ENCODE measurements at places on chromosomes 12 and 14.

- DNase-seq = peak; percentile 5
These were observed 251.6 kb downstream of the SLC15A4 start for GRCh38 chr12:128571906-128572810.

GRCh38 chr12:6832125-6832524 lies 3.9 kb downstream of the P3H3 start:
- no peak for DNase-seq

- no peak for DNase-seq
These were observed 32.4 kb downstream of the C14orf132 start for GRCh38 chr14:96071561-96071960.

- DNase-seq = no peak
These were observed 155.7 kb upstream of the PDZRN4 start for GRCh38 chr12:41032386-41032785.

DNA sequence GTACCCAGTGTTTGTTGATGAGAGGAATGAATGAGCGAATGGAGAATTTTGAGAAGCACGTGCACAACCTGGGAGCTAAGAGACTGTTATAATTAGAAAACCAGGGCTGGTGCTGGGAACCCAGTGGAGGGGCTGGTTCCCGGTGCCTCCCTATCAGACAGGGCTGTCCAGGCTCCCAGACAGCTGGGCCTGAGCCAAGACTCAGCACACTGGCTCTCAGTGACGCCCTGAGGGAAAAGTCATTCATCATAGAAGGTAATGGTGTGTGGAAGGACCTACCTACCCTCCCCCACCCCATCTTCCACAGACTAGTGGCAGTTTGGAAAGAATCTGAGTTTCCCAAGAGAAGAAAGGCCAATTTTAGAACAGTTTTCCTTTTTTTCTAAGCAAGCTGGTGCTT lies 34.7 kb downstream of the KCNA5 start:
- DNase-seq = no peak

DNA sequence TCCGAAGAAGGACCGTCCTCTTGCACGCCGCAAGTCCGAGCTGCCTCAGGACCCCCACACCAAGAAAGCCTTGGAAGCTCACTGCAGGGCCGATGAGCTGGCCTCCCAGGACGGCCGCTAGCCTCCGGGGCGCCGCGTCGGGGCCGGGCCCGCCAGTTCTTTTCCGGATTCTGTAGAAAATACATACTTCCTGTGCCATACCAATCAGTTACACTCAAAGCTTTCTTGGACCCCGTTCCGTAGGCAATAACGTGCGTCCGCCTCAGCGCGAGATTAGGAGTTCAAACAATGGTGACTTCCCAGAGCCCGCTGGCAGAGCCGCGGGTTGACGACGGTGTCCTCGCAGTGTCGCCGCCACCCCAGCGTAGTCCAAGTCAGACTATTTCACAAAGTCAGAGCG lies 39.2 kb upstream of the DYNC1H1 start:
- DNase-seq = no peak

DNA sequence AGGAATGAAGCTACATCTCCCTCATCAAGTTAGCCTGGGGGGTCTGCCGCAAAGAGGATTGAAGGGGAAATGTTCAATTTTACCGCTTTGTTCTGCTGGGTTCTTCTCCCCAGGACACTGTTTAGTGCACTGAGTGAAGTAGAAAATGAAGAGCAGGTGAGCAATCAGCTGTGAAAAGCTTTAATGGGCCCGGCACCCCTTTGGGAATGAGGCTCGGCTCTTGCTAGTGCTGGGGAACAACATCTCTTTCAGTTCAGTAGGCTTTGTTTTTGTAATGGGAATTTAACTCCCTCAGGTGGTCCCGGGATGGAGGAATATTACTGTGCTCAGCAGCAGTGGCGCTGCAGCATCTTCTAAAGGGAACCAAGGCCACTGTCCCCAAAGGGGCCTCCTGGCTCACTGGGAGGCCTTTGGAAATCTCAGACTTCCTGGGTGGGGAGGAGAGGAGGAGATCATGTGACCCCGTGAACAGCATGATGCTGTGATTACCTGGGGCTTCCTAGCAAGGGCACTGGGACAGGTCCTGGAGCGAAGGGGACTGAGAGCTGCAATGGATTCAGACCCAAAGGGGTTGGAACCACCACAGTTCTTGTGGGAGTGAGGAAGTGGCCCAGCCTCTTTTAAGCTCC lies 85.2 kb upstream of the MAX start:
- no peak for DNase-seq

DNA sequence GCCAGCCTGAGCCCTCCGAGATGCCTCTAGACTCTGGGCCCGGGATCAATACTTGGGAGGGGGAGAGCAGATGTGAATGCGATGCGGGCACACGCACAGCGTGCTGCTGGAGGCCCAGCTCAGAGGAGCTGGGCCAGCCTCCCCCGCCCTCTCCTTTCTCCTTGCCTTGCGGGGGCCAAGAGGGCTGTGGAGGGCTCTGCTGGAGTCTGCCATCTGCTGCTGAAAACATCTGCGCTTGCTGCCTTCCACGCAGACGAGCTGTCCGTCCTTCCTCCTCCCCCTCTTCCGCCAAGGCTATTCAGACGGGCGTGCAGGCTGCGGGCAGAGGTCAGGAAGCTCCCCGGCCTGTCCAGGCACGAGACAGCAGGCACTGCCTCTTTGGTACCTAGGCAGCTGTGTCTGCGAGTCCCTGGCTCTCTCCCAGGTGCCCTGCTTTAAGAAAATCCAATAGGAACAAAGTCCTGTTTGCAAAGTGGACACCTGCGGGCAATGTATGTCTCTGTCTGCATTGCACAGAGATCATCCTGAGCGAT lies 75.2 kb downstream of the SPRING1 start:
- no peak for DNase-seq

DNA sequence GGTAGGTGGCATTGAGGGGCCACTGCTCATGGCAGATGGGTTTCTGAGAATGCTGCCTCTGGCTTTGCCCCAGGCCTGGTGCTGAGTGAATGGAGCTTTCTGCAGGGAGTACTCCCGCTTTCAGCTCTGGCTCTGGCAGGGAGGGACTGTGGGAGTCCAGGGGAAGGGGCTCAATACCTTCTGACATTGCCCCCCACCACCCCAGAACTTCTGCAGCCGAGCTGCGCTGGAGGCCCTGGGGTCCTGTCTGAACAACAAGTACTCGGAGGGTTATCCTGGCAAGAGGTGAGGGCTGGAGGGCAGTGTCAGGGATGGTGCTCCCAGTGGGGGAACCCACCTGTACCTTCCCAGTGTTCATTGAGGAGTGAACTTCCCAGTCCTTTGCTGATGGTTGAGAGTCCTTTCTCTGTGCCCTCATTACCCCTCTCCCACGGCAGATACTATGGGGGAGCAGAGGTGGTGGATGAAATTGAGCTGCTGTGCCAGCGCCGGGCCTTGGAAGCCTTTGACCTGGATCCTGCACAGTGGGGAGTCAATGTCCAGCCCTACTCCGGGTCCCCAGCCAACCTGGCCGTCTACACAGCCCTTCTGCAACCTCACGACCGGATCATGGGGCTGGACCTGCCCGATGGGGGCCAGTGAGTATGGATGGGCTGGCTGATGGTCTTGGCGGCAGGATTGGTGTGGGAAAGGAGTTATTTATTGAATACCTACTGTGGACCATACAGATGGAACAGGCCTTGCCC lies 1.9 kb downstream of the SHMT2 start:
- DNase-seq = no peak

DNA sequence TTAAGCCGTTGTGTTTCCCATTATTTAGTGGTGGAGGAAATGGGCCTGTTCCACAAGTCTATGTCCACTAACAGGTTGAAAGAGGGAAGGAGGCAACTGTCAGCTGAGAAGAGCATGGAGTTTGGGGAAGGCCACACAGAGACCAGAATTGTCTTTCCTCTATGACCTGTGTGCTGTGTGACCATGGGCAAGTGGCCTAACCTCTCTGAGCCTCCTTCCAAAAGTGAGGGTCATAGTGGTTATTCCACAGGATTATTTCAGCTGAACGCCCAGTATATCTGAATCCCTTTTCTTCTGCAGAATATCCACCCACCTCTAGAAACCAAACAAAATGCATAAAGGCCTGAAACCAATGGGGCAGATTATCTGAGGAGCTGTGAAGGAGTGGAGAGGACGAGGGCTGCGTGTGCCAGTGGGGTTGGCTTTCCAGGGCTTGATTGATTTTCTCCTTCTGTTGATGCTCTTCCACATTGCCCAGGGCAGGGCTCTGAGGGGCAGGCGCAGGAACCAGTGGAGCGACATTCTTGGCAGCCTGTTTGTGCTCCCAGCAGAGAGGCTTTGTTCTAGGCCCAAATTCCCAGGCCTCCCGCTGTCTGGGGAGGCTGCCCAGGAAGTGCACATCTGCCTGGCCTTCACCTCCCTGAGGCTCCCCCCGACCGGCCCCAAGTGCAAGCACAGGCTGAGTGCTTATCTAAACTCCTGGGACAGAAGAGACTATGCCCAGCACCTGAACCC lies 452.7 kb downstream of the BCL11B start:
- no peak for DNase-seq

DNA sequence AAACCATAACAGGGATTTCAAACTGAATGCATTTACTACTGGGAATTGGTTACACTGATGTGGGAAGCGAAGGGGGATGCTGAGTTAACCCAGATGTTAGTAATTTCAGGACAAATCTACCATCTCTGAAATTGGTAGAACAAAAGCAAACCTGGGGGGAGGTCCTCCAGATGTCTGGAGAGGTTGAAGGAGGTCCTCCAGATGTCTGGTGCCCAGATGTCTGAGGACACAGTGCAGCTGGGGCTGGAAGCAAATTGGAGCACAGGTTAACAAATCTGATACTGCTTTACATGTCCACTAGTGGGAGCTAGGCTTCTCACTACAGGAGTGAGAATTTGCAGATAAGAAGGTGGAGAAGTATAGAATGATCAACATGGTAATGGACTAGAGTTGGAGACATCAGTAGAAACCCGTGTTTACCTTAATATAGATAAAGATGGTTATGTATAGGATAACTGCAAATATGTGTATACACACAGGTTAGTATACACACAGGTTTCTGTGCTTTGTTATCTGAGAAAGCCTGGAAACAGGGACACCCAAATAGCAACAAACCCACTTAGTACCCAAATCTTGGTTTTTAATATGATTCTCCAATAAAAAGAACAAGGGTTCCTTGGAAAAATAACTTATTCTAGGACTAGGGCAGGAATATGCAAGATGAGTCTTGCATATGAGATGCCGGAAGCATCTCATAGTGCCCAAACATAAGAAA lies 162.5 kb downstream of the C12orf50 start:
- DNase-seq = peak; percentile 36

GRCh38 chr14:91731986-91732385 lies at the start of gene CATSPERB:
CATSPERB (minus strand) TSS chr14:91732086; CDS start chr14:91729479, 2,607 bp downstream.
- DNase-seq = no peak

DNA sequence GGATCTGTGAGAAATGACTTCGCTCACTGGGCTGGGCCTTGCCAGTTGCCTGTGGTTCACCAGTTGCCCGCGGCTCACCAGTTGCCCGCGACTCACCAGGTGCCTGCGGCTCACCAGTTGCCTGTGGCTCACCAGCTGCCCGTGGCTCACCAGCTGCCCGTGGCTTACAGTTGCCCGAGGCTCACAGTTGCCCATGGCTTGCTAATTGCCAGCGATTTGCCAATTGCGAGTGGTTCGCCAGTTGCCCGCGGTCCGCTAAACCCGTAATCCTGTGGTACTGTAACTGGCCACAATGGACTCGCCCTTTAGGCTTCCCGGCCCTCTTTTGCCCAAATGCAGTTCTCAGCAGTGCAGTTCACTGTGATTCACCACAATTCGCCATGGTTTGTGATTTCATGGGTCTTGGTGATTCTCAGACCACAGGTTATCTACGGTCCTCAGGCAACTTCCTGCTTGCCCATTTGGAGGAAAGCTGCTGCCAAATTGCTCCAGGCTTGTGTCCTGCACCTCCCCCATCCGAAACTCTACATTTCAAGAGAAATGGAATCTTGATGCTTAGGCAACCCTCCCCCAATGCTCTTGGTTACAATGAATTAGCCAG lies 15.0 kb upstream of the MEG3 start:
- DNase-seq = no peak

GRCh38 chr12:10169104-10169503 lies 2.8 kb downstream of the OLR1 start:
- no peak for DNase-seq

DNA sequence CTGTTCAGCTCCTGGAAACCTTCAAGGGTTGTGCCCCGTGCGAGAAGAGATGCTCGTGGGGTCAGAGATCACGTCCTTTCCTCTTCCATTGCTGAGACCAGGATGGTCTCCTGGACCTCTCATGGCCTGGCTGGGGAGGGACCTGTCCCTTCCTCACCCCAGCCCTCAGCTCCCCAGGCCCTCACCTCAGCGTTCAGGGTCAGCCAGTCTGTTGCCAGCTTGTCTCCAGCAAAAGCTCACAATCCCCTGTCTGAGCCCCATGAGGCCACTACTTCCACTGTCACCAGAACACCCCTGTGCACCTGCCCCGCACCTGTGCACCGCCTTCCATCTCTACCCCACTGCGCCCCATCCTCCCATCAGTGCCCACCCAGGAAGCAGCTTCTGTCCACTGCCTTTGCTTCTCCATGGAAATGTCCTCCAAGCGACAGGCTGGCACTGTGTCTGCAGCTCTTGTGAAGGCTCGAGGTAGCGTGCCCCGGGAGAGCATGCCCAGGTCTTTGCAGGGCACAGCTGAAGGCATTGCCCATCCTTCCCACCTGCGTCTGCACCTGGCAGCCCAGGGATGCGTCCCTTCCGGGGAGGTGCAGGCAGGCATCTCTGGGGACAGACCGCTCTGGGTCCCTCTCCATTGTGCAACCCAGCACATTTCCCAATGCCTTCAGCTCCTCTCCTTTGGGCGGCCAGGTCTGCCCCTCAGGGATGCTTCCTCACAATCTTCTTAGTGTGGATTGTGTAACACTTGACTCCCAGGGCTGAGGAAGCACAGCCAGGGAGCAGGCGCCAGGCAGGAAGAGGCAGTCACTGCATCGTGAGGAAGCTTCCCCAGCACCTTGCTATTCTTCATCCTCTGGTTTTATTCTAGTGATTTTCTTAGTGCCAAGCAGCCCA lies 179.6 kb downstream of the ADGRD1 start:
- DNase-seq = no peak

DNA sequence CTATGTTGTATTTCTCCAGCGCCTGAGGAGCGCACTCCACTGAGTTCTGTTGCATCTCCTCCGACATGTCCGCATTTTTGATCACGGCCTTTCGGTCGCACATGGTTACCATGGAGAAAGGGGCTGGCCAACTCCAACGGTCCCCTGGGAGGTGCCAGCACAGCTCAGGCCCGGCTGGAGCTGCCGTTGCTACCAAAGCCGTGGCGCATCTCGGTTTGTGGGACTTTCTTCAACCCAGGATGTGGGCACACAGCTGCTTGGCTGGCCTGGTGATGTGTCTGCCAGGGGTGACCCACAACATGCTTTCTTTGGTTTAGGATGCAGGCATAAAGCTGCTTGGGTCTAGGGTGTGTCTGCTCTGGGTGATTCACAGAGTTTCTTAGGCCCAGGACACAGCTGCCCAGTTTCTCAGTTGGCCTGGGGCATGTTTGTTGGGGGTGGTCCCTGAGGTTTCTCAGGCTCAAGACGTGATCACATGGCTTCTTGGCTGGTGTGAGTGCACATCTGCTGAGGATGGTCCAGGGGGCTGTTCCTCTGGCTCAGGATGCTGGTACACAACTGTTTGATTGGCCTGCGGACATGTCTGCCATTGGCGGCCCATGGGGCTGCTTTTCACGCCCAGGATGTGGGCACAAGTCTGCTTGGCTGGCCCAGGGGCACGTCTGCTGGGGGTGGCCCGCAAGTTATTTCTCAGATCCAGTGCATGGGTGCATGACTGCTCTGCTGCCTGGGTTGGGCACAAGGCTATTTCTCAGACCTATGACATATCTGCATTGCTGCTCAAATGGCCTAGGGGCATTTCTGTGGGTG lies 25.9 kb upstream of the GTF2A1 start:
- DNase-seq = no peak

- DNase-seq = no peak
These were observed at the start of gene AGAP2 for GRCh38 chr12:57738661-57739237. AGAP2 (minus strand) TSS chr12:57738742; CDS start chr12:57738246, 496 bp downstream.
